LHCN-M2 (cell line): ENCODE measurements at places on chromosomes 12 and 14. TPM values are rescaled to one million over a fixed set of nuclear protein-coding genes. Genes with fewer than 3 reads are reported as not detected.

Gene OR4N5
- total RNA-seq, result not detected in 2 replicates

Gene DEGS2
- 0.58 TPM in 1 of 2 replicates, not detected in the other for total RNA-seq

Gene TMEM117
- total RNA-seq, result 12.5 and 23.5 TPM in 2 replicates

DNA sequence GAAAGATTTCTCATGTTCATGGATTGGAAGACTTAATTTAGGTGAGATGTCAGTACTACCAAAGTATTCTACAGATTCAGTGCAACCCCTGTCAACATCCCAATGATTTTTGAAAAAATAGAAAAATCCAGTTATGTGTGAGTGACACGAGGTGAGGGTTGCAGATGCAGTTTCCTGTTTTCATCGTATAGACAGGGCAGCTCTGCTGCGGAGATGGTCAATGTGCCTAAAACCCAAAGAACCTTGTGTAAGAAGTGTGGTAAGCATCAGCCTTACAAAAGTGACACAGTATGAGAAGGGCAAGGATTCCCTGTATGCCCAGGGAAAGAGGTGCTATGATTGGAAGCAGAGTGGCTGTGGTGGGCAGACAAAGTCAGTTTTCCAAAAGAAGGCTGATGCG is 94.4 kb downstream of the SCAF11 start:
- DNase-seq, result no peak

GRCh38 chr12:95836185-95836609 is 22.6 kb upstream of the SNRPF start:
- DNase-seq, result peak; percentile 64

DNA sequence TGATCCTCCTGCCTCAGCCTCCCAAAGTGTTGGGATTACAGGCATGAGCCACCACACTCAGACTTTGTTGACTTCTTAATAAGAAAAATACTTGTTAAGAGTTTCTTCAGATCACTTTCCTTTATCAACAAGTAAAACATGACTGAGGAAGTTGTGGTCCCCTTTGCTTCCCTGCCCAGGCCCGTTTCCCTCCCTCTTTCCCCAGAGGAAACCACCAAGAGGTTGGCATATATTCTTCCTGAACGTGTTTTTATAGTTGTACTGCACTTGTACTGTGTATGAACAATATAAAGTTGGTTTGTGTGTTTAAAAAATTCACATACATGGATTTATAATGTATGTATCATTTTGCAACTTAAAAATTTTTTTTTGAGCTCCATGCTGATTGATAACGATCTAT is 28.4 kb downstream of the PTPN11 start:
- DNase-seq, result no peak

- peak; percentile 18 for DNase-seq
These were observed 410.7 kb upstream of the RGS6 start for GRCh38 chr14:71521238-71522135.

- peak; percentile 61 for DNase-seq
These were observed 642 bp downstream of the SLC38A2 start for GRCh38 chr12:46371718-46372543.

DNA sequence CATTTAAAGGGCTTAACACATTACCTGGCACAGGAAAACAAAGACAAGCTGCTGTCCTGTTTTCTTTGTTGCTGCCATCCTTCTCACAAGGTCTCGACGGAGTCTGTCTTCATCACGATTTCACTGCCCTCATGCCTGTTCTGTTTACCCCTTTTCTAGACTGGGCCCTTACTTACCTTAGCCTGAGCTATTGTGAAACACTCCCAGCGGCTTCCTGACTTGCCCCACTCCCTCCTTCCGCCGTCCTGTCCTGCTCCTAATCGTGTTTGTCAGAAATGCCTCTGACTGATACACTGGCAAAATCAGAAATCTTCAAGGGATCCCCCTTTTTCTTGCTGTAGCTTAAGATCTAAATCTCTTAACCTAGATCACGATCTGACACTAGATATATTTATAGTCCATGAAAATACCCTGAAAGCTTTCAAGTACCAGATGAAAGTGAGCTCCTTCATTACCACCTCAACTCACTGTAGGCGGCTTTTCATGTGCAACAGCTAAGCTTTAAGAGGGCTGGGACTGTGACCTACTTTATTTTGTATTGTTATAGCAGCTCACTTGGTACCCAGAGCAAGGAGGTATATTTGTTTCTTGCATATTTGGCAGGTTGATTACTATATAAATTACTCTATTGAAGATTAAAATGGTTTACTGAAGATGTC is 32.1 kb downstream of the TECPR2 start:
- DNase-seq, result no peak
